Activated CD4-positive, alpha-beta T cell treated with anti-CD3 and anti-CD28 coated beads, Interleukin-2, amount 10 ng/mL, durations not matched to agents 24 days and 14 days (primary cell): ENCODE measurements at places on chromosomes 3 and 15. TPM values are rescaled to one million over a fixed set of nuclear protein-coding genes. Genes with fewer than 3 reads are reported as not detected.

GRCh38 chr3:165491487-165491886, 295.3 kb upstream of the SLITRK3 start:
- no peaks in the 10 kb centered on the region for H3K36me3 ChIP-seq
- H3K27ac ChIP-seq, result no peak overlapping the region
- H3K4me1 ChIP-seq, result no peaks in the 10 kb centered on the region
- H3K27me3 ChIP-seq, result no peaks in the 10 kb centered on the region

- H3K27me3 ChIP-seq, result peaks cover 6% of the 10 kb centered on the region
- H3K4me1 ChIP-seq, result no peaks in the 10 kb centered on the region
- H3K27ac ChIP-seq, result no peak overlapping the region
- H3K4me3 ChIP-seq, result no peak overlapping the region
- H3K36me3 ChIP-seq, result no peaks in the 10 kb centered on the region
These were observed 68.9 kb downstream of the EPHB1 start for GRCh38 chr3:134863915-134864314.

- H3K4me1 ChIP-seq, result peaks cover 4% of the 10 kb centered on the region
- no peaks in the 10 kb centered on the region for H3K27me3 ChIP-seq
- H3K36me3 ChIP-seq, result peaks cover 60% of the 10 kb centered on the region
- no peak overlapping the region for H3K4me3 ChIP-seq
These were observed 20.1 kb downstream of the VPS8 start for GRCh38 chr3:184832044-184832443.

The PROK2 gene
- total RNA-seq, result not detected in 2 replicates

The CADPS gene
- not detected in 2 replicates for total RNA-seq

GRCh38 chr3:37861620-37862041, at the start of gene CTDSPL:
Gene CTDSPL, plus strand, starts transcription at chr3:37861880. Its CDS starts 320 bp downstream, at chr3:37862200.
- no peaks in the 10 kb centered on the region for H3K36me3 ChIP-seq
- DNase-seq, result peak; percentile 81
- H3K4me3 ChIP-seq, result peak within 1 kb of the TSS; percentile 86
- peaks cover 22% of the 10 kb centered on the region for H3K4me1 ChIP-seq
- H3K27ac ChIP-seq, result peak within 1 kb of the TSS; percentile 76

DNA sequence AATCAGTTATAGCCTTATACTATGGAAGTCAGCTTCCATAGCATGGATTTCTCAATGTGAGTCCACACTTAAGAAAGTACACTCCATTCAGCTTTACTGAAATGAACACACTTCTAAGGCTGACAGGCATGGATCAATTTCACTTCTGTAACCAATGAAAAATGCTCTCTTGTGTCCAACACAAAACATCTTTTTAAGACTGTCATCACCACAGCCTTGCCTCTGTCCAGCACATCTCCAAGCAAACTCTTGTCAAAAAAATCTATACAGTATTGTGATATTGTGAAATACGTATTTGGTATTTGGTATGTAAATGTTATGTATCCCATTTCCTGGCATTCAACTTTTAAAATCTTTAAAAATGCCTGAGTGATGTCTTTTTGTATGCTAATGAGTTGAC, 208.7 kb downstream of the RAP2B start:
- H3K27me3 ChIP-seq, result no peaks in the 10 kb centered on the region
- H3K4me3 ChIP-seq, result no peak overlapping the region

GRCh38 chr3:78029775-78030174, 989.9 kb downstream of the ROBO2 start:
- H3K4me3 ChIP-seq, result no peak overlapping the region
- no peaks in the 10 kb centered on the region for H3K4me1 ChIP-seq
- no peaks in the 10 kb centered on the region for H3K27me3 ChIP-seq
- no peak for DNase-seq
- H3K27ac ChIP-seq, result no peak overlapping the region

DNA sequence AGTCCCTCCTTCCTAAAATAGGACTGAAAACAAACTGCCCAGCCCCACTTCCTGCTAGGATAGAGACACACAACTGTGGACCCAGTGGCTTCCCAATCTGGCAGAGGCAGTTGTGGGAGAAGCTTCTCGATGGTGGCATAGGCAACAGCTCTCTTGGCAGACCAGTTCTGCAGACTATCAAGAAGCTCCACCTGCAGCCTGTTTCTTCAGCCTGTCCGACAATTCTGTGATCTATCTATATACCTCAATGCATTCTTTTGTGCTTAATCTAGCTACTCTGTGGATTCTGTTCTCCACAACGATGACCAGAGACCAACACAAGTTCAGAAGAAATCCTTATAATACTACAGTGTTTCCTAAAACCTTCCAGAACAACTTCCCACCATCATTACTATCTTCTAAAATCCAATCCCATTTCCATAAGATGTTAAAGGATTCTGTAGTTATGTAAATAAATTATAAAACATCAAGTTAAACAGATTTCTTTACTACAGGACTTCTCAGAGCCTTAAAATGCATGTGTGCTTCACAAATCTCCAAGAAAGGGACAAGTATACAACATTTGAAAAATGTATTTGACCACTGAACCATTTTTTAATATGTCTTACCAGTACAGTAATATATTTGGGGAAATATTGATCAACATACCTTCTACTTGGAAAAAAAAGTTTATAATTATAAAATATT, 57.7 kb downstream of the IGF2BP2 start:
- peaks cover 43% of the 10 kb centered on the region for H3K27me3 ChIP-seq
- no peaks in the 10 kb centered on the region for H3K36me3 ChIP-seq
- no peak overlapping the region for H3K4me3 ChIP-seq
- H3K4me1 ChIP-seq, result no peaks in the 10 kb centered on the region
- DNase-seq, result no peak
- H3K27ac ChIP-seq, result no peak overlapping the region

The SIAH2 gene
- 130 and 133 TPM in 2 replicates for total RNA-seq

- H3K27ac ChIP-seq, result no peak overlapping the region
- H3K27me3 ChIP-seq, result peaks cover 6% of the 10 kb centered on the region
- no peak for DNase-seq
These were observed 104.6 kb upstream of the KLF13 start for GRCh38 chr15:31221936-31222515.

- no peak overlapping the region for H3K4me3 ChIP-seq
- peaks cover 9% of the 10 kb centered on the region for H3K4me1 ChIP-seq
- H3K36me3 ChIP-seq, result peaks cover 2% of the 10 kb centered on the region
- no peak for DNase-seq
These were observed 3.1 kb upstream of the MAGI1 start for GRCh38 chr3:66041828-66042227.

The PLA2G4E gene
- total RNA-seq, result not detected in 2 replicates

DNA sequence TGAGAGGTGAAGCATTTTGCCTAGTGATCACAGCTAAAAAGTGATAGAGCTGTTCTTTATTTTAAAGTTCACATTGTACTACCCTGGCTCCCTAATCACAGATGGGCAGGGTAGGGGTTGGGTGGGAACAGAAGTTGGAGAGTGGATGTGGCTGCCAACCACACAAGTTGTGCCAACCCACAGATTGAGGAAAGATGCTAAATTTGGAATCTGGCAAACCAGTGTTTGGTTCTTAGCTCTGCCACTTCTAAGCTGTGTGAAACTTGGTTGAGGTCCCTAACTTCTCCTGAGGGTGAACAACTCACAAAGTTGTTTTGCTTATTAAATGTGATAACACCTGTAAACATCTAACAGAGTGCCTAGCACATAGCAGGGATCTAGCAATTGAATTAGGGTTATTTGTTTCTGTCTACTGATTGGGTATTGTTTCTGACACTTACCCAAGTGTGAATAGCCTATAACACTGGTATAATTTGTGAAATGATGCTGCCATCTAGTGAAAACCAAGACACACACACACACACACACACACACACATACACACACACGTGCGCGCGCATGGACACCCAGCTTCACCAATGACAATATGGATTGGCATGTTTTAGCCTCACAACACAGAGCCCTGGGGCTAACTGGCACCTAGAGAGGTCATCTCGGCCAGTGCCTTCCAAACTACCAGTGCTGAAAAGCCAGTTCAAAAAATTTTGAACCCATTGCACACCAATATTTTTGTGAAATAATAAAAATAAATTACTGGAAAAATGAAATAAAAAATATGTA, 25.3 kb downstream of the ADGRG7 start:
- H3K36me3 ChIP-seq, result no peaks in the 10 kb centered on the region
- no peak overlapping the region for H3K4me3 ChIP-seq
- peaks cover 21% of the 10 kb centered on the region for H3K27me3 ChIP-seq

GRCh38 chr15:75694241-75695182, 18.1 kb downstream of the CSPG4 start:
- no peak for DNase-seq
- H3K36me3 ChIP-seq, result no peaks in the 10 kb centered on the region
- no peak overlapping the region for H3K27ac ChIP-seq
- peaks cover 16% of the 10 kb centered on the region for H3K4me1 ChIP-seq
- H3K4me3 ChIP-seq, result no peak overlapping the region

The TTC23 gene
- total RNA-seq, result 4.7 and 6.0 TPM in 2 replicates

GRCh38 chr3:48186631-48187300, 1.5 kb downstream of the CDC25A start:
- H3K4me3 ChIP-seq, result peak overlapping the region; percentile 93
- H3K36me3 ChIP-seq, result peaks cover 44% of the 10 kb centered on the region
- H3K27ac ChIP-seq, result peak overlapping the region; percentile 88
- no peak for DNase-seq
- H3K27me3 ChIP-seq, result no peaks in the 10 kb centered on the region

- no peak overlapping the region for H3K27ac ChIP-seq
- no peak for DNase-seq
- H3K27me3 ChIP-seq, result no peaks in the 10 kb centered on the region
- no peak overlapping the region for H3K4me3 ChIP-seq
- no peaks in the 10 kb centered on the region for H3K4me1 ChIP-seq
- no peaks in the 10 kb centered on the region for H3K36me3 ChIP-seq
These were observed 33.0 kb downstream of the KY start for GRCh38 chr3:134617608-134618477.

- no peak overlapping the region for H3K4me3 ChIP-seq
- H3K4me1 ChIP-seq, result no peaks in the 10 kb centered on the region
- DNase-seq, result no peak
- no peaks in the 10 kb centered on the region for H3K36me3 ChIP-seq
- H3K27me3 ChIP-seq, result peaks cover 18% of the 10 kb centered on the region
These were observed 31.7 kb downstream of the RBPMS2 start for GRCh38 chr15:64743691-64744090.

The MED12L gene
- total RNA-seq, result 2.5 and 4.9 TPM in 2 replicates

DNA sequence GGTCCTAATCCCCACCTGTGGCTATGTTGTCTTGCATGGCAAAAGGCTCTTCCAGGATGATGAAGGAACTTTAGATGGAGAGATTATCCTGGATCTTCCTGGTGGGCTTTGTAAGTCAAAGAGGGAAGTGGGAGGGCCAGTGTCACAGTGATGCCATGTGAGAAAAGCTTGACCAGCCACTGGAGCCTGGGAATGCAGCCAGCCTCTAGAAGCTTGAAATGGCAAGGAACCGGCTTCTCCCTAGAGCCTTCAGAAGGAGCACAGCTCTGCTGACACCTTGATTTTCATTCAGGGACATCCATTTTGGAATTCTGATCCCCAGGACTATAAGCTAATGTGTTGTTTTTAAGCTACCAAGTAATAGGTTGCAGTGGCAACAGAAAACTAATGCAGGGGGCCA, 58.3 kb downstream of the CLEC3B start:
- H3K27ac ChIP-seq, result no peak overlapping the region
- peaks cover 33% of the 10 kb centered on the region for H3K27me3 ChIP-seq

The MYZAP gene
- total RNA-seq, result not detected in 2 replicates

GRCh38 chr3:30548600-30548999, 57.8 kb upstream of the TGFBR2 start:
- H3K4me1 ChIP-seq, result peaks cover 10% of the 10 kb centered on the region
- no peak overlapping the region for H3K27ac ChIP-seq
- no peaks in the 10 kb centered on the region for H3K27me3 ChIP-seq

DNA sequence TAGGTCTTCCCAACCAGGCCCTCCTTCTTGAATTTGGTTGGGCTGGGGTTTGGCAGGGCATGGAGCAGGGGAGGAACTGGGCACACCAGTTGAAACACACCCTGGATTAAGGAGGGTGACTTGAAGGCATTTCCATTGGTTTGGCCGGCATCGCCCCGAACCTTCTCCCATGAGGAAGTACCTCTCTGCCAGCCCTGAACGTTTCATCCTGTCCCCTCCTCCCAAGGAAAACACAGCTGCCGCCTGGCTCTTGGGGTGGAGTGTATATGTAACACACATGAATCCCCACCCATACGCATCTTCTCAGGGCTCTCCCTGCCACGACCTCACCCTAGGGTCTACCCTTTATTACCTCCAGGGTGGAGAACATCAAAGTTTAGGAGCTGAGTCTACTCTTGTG, 14.6 kb downstream of the UBAP1L start:
- H3K27ac ChIP-seq, result no peak overlapping the region
- no peak overlapping the region for H3K4me3 ChIP-seq
- H3K4me1 ChIP-seq, result peaks cover 3% of the 10 kb centered on the region
- peaks cover 23% of the 10 kb centered on the region for H3K36me3 ChIP-seq

- DNase-seq, result no peak
- H3K27ac ChIP-seq, result no peak overlapping the region
- H3K4me3 ChIP-seq, result no peak overlapping the region
- no peaks in the 10 kb centered on the region for H3K4me1 ChIP-seq
- no peaks in the 10 kb centered on the region for H3K36me3 ChIP-seq
These were observed 81.4 kb downstream of the CGNL1 start for GRCh38 chr15:57457726-57458125.

The COL7A1 gene
- total RNA-seq, result 0.56 and 0.62 TPM in 2 replicates

The MLF1 gene
- total RNA-seq, result 0.50 and 0.77 TPM in 2 replicates

The ESYT3 gene
- 0.17 and 0.23 TPM in 2 replicates for total RNA-seq

The PLIN1 gene
- 0.14 TPM in 1 of 2 replicates, not detected in the other for total RNA-seq

DNA sequence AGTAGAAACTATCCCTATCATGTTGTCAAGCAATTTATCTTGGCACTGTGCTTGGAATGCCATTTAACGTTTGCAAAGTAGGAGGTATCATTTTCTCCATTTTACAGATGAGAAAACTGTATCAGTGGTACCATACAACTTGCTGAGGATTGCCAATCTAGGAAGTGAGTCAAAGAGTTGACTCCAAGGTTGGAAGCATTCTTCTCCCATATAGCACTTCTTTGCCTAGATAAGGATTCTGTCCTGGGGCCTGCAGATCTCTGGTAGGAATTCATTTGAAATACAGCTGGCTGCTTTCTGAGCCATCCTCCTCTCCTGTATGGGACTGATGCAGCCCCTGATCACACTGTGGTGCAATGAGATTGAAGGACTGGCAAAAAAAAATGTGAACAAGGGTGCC, 170.2 kb downstream of the ALDH1A2 start:
- no peaks in the 10 kb centered on the region for H3K36me3 ChIP-seq
- H3K27ac ChIP-seq, result no peak overlapping the region

- peaks cover 13% of the 10 kb centered on the region for H3K36me3 ChIP-seq
- no peak overlapping the region for H3K4me3 ChIP-seq
- peaks cover 24% of the 10 kb centered on the region for H3K4me1 ChIP-seq
- DNase-seq, result no peak
- H3K27ac ChIP-seq, result no peak overlapping the region
- no peaks in the 10 kb centered on the region for H3K27me3 ChIP-seq
These were observed 62.4 kb downstream of the HACD2 start for GRCh38 chr3:123522320-123523022.

- H3K4me1 ChIP-seq, result peaks cover 3% of the 10 kb centered on the region
- no peak within 1 kb of the TSS for H3K27ac ChIP-seq
- no peaks in the 10 kb centered on the region for H3K36me3 ChIP-seq
- peaks cover 62% of the 10 kb centered on the region for H3K27me3 ChIP-seq
- DNase-seq, result no peak
- peak within 1 kb of the TSS; percentile 57 for H3K4me3 ChIP-seq
These were observed at the start of gene TRH for GRCh38 chr3:129974564-129974832. Gene TRH, plus strand, starts transcription at chr3:129974720. Its CDS starts 1,097 bp downstream, at chr3:129975817.
